Activated T-helper 1 cell treated with anti-CD3 and anti-CD28 coated beads, Interleukin-2, amount 50 U/mL, for 16 hours (primary cell): ENCODE measurements at places on chromosomes 4 and X.

- no peak for DNase-seq
Observed at GRCh38 chr4:53617101-53617680, 25.9 kb upstream of the LNX1 start.

GRCh38 chr4:53844551-53844950 is 219.9 kb downstream of the CHIC2 start:
- DNase-seq, result no peak

DNA sequence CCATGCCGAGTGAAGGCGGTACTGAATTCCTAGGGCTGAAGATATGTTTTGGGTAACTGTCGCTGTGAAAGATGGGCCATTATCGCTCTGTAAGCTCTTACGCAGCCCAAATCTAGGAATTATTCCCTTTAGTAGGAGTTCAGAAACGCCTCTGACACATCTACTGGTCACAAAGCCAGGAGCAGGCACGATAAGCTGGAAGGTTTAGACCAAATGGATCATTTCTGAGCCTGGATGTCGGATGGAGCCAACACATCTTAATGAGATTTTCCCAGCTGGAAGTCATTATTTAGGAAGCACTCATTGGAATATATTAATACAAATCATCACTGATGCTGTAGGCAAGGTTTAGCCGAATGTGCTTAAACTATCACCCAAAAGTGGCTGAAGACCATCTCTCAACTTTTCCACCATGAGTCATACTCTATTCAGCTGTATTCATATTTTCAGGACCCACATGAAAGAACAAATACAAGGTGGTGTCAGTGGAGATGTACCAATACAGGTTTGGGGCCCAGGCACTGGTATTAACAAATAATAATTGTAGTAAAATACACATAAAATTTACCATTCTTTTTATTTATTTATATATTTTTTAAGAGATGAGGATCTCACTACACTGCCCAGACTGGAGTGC is 34.2 kb upstream of the ATRX start:
- DNase-seq, result no peak

- DNase-seq, result no peak
Observed at GRCh38 chrX:136525738-136526606, 6.0 kb upstream of the VGLL1 start.

DNA sequence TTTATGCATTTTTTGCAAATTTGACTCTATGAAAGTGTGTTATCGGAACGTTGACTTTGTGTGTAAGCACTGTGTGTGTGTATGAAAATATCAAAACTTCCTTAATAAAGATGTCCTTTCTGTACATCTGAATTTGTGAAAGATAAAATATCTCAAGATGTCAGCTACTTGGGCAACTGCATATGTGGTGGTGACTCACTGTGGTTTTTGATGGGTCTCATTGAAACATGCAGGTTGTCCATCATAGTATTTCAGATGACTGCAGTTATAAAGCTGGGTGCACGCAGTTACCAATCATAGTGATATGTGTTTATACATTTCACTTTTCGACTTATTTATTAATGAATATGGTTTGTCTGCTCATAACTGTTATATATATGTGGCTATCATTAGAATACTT is 19.7 kb upstream of the BBS12 start:
- no peak for DNase-seq

DNA sequence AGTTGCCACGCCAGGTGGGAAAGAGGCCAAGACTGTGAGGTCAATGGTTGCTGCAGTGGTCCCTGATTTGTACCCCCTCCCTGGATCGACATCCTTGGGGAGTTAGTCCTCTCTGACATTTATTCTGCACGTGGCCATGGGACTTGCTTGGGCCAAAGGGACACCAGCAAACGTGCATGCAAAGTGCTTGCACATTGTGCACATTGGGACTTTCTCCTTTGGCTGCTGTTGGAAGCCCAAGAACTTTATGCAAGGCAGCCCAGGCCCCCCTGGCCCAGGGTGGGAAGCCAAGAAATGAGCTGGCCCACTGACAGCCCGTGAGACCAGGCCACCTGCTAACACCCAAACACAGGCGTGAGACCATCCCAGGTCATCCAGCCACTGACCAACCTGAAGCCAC is 38.1 kb downstream of the SLC2A9 start:
- no peak for DNase-seq

DNA sequence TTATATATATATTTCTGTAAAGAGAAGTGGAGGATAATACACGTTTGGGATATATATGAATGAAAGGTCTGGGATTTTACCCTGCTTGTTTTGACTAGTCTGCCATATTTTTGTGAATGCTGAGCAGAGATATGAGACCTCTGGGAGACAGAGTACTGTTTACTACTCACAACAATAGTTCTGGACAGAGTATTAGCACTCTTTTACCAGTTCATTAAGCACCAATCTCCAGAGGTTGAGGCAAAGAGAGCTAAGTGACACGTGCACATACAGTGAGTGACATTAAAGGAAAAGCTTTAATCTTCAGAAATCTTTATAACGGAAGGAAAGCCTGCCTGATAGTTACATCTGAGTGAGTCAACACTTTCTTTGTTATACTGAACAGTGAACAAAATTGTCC is 1452.7 kb upstream of the TENM3 start:
- DNase-seq, result no peak

GRCh38 chr4:155241664-155242063 is 33.2 kb downstream of the NPY2R start:
- DNase-seq, result no peak
